ENCODE measurements at places on chromosomes 5 and 9.

DNA sequence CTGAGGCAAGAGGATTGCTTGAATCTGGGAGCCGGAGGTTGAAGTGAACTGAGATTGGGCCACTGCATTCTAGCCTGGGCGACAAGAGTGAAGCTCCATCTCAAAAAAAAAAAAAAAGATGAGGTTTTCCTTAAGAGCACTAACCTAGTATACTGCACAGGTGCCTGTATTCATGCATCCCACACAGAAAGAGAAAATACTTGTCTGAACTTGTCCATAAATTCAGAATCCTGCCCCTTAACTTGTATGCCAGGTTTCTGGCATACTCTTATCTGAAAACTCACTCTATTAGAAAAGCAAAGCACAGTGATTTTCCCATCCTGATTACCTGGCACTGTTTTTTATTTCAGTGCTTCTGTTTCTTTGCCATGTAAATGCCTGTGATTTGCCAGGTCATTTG is 125.3 kb upstream of the CDKN2B start:
- no peak for DNase-seq

DNA sequence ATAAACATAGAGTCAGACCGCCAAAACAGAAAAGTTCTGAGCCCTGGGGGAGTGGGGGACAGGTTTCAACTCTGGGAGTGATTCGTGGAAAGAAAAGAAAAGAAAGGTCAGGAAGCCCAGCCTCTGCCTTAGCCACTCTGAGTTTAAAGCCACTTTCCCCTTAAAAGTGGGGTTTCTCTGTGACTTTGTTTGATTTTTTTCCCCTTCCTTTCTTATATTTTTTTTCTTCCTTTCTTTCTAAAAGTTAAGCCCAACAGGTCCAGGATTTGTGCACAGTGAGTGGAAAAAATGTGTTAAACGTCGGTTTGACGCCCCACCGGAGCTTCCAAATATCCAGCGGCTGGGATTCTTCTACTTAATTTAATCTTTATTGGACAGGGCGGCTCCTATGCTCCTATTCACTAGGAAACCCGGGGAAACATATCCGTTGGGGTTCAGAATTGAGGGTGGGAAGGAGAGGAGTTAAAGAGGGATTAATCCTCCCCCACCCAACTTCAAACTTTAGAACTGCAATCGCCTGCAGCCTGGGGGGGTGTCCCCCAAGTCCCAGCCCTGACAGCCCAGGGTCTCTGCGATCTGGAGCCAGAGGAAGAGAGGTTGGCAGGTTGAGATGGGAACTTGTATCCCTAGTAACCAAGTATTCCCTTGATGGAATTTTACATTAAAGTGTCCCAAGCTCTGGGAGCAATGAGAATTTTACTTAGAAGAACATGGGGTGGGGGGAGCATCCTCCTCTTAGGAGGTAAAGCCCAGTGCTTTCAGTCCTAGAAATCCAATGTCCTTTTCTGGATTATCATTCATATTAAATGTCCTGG is 6.3 kb downstream of the NR2F1-AS1 start:
- no peak for DNase-seq

DNA sequence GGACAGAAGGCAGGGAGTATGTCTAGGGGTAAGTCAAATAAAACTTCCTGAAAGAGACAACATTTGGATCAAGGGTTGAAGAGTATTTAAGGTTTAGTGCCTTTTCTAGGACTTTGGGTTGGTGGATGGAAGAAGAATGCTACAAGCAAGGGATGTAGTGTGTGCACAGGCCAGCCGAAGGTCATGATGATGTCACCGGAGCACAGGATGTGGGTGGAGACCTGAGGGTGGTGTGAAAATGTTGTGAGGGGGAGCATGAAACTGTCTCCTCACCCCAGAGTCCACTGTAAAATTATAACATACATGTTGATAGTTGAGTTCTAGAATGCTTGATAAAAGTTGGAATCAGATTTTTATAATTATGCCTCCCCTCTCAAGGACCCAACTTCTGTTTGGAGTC is 553.3 kb upstream of the SGCD start:
- no peak for DNase-seq

DNA sequence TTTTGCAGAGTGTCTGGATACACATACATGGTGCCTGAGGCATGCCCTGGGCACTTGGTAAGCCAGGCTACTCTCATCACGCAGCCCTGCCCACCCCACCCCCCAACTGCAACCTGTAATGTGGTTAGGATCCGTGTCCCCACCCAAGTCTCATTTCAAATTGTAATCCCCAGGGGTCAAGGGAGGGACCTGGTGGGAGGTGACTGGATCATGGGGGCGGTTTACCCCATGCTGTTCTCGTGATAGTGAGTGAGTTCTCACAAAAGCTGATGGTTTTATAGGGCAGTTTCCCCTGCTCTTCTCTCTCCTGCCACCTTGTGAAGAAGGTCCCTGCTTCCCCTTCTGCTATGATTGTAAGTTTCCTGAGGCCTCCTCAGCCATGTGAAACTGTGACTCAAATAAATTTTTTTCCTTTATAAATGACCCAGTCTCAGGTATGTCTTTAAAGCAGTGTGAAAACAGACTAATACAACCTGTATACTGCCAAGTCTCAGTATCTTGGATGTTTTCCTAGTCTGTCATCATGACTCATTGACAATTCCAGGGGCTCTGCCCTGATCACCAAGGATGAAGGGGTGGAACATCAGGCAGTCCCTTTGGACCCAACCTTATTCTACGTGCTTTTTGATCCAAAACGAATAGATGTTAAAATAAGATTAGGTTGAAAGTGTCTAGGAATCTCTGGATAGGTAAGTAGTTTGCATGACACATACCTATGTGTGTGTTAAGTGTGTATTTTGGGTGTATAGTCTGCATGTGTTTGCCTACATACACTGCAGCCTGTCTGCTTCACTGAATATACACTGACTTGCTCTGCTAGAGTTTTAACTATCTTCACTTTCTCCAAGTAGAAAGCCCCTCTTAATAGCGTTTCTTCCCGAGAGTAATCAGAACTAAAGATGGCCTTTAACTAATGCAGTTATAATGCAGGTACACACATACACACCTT is 293.8 kb downstream of the SLIT3 start:
- no peak for DNase-seq

GRCh38 chr5:32092938-32093812 is 80.9 kb downstream of the GOLPH3 start:
- peak; percentile 56 for DNase-seq

DNA sequence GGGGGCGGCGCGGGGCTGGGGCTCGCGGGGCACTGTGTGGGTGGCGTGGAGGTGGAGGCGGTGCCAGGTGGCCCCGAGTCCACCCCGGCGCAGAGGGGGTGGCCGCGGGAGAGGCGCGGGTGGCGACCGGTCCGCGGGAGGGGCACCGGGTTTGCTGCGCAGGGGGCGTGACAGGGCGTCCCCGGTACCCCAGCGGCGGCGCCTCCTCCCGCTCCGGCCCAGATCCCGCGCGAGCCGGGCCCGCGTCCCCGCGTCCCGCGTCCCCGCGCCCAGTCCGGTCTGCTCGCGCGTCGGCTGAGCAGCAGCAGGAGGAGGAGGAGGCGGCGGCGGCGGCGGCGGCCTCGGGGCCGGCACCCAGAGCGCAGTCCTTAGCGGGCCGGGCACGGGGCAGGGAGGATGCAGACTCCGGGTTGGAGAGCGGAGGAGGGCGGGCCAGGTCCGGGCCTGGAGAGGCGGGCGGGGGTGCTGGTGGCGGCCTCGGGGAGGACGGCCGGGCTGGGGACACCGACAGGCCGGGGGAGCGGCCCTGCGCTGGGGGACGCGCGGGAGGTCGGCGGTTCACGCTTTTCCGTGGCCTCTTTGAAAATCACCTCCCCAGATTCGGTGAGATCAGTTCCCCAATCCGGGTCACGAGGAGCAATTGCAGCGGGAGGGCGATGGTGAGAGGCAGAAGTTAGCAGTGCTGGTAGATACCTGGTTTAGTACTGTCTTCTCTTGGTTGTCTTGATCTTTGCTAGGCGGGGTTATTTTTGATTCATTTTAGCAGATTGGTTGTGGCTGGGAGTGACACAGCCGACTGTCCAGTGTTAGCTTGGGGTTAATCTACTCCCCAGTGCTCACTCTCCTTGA is 1.7 kb downstream of the TRIO start:
- peak; percentile 30 for DNase-seq

- no peak for DNase-seq
Measured at GRCh38 chr9:3337515-3338225, 188.1 kb downstream of the RFX3 start.

DNA sequence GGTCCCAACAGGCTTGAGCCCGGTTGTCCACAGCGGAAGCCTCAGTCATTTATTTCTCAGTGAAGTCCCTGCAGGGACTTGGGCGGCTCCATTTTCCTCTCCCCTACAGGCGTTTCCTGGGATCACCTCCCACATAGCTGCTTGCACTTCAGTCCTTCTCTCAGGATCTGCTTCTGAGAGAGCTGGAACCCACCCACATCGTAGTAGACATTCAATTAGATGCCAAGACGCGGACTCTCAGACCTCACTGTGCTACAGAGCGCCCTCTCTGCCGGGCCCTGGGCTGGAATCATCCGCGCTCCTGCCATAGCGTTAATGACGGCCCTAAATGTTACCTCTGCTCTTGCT is 54.0 kb upstream of the ROR2 start:
- no peak for DNase-seq

GRCh38 chr5:116506488-116506887 is 68.1 kb downstream of the SEMA6A start:
- no peak for DNase-seq

DNA sequence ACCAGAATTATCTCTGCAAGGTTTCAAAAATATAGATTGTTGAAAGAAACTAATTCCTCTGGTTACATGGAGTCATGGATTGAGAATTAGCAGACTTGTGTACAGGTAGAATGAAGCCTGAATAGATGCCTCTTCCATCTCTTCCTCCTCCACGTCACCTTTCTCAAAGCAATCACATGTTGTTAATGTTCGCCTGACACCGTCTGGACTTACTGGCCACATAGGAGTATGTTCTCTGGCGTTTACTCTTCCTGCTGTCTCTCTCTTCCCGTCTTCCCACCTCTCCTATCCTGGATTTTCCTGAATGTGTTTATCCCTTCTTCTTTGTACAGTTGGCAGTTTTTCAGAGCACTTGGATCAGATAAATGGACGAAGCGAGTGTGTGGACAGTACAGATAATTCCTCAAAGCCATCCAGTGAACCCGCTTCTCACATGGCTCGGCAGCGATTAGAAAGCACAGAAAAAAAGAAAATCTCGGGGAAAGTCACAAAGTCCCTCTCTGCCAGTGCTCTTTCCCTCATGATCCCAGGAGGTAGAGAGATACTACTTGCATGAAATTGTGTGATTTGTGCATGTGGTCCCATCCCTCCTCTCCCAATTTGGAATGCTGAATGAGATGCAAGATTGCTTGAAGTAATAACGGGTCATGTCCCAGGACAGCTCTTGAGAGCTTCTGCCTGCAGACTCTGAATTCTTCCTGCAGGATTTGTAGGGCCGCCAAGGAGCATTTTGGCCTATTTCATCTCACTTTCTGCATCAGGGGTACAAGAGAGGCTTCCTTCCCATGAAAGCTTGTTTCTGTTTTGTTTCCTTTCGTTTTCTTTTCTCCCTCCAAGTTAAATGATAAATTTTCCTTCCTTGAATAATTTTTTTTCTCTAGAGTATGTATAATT is 47.3 kb downstream of the CD180 start:
- no peak for DNase-seq

- DNase-seq = no peak
Measured at GRCh38 chr9:4425319-4426045, 64.8 kb upstream of the SLC1A1 start.

DNA sequence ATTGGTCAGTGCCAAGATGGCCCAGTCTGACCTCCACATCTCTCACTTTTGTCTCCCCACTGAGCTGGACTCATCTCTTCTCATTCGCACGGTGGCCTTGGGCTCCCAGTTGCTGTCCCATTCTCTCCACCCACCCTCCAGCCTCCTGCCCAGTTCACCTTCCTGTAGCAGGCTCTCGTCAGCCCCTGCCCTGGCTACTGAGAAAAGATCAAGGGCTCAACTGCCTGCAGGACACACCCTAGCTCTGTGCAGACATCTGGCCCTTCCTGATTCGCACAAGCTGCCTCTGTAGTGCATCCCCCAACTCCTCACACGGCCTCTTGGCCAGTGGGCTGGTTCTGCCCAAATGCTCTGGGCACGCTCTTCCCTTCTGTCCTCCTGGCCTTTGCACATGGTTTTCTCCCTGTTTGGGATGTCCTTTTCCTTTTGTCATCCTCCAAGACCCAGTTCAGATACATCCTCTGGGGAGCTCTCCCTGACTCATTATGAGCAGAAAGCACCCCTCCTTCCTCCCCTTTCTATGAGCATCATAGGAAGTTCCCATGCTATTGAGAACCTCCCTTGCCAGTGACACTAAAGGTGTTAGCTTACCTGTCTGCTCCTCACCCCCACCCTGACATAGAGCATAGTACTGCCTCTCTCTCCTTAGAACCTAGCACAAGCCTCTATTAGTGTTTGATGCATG is 78.5 kb upstream of the TGFBR1 start:
- DNase-seq = no peak

GRCh38 chr9:82057805-82058204 is 69.2 kb downstream of the SPATA31D1 start:
- no peak for DNase-seq

- DNase-seq = no peak
Measured at GRCh38 chr9:16396389-16396788, 474.1 kb downstream of the BNC2 start.

GRCh38 chr5:81773161-81773560 is 22.3 kb upstream of the SSBP2 start:
- no peak for DNase-seq

DNA sequence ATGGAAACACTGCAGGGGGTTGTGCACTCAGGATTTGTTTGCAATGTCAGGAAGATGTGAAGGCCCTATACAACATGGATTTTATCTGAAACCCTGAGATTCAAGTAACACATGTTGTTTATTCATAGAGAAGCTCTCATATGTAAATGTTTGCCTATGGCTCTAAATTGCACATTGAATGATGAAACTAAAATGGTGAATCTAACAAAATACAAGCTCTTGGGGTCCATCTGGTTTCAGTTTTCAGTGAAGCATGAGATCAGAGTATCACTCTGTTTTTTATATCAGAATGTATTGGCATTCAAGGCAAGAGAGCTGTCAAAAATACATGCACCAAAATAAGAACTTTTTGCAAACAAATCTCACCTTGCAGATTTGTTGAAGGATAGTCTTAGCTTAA is 19.6 kb upstream of the FRMD3 start:
- no peak for DNase-seq

- no peak for DNase-seq
Measured at GRCh38 chr5:107218457-107219193, 452.1 kb downstream of the EFNA5 start.

GRCh38 chr9:93355827-93356226 is 95.7 kb upstream of the FAM120A start:
- DNase-seq = no peak

DNA sequence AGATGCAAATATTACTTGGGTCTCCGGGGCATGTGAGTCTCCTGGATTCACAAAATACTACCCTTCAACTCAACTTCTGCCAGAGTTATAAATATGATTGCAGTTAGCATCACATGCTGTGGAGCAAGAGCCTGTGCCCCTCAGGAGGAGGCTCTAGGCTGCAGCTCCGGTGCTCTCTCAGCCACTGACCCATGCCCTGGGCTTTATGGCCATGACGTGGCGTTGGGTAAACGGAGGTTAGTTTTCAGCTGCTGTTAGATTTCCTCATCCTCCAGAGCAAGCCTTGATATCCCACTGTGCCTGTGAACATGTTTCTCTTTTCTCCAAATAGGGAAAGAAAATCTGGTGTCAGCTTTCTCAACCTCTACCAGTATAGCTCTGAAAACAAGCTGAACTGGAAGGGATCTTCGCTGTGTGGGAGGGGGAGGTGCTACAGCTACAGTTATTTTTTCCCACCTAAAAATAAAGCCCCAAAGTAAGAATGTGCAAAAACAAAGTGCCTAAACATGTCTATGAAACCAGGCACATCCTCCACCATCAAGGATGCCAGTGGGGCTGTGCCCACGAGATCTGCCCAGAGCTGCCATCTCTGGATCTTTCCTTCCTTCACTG is 124.4 kb upstream of the GPR151 start:
- no peak for DNase-seq

GRCh38 chr5:93532370-93532769 is 48.6 kb downstream of the NR2F1-AS1 start:
- DNase-seq = peak; percentile 42
